ENCODE measurements at places on chromosomes 7 and 10.

DNA sequence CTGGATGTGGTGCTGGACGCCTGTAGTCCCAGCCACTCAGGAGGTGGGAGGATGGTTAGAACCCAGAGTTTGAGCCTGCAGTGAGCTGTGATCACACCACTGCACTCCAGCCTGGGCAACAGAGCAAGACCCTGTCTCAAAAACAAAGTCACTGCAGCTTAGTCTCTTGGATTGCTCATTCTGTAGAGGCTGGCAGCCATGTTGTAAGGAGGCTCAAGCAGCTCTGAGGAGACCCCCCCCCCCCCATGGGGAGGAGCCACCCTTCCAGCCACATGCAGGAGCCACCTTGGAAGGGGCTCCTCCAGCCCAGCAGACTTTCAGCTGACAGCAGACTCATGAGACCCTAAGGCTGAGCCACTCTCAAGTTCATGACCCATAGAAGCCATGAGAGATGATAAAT lies 68.4 kb downstream of the FOXL3 start:
- no peak for DNase-seq

GRCh38 chr7:95636140-95636940 lies 40.0 kb upstream of the PDK4 start:
- no peak for DNase-seq

DNA sequence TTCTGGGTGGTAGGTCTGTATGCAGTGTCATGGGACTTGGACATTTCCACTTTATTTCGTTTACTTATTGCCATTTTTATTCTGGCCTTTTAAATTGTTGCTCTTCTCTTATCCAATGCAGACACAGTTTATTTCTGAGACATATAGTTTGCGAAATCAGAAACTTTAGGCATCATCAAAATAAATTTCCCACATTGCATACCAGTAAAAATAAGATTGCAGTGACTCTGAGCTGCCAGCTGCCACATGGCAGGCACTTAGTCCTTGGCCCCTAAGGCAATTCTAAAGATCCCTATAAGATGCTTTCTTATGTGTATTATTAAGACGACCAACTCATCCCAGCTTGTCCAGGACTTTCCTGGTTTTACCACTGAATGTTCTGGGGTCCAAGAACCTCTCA lies 81.8 kb upstream of the ANKRD1 start:
- DNase-seq: no peak

GRCh38 chr10:91891125-91892001 lies 17.9 kb downstream of the FGFBP3 start:
- no peak for DNase-seq

GRCh38 chr7:134056816-134057215 lies 70.3 kb upstream of the LRGUK start:
- no peak for DNase-seq

GRCh38 chr10:130807096-130807495 lies 504.4 kb downstream of the TCERG1L start:
- DNase-seq: no peak

DNA sequence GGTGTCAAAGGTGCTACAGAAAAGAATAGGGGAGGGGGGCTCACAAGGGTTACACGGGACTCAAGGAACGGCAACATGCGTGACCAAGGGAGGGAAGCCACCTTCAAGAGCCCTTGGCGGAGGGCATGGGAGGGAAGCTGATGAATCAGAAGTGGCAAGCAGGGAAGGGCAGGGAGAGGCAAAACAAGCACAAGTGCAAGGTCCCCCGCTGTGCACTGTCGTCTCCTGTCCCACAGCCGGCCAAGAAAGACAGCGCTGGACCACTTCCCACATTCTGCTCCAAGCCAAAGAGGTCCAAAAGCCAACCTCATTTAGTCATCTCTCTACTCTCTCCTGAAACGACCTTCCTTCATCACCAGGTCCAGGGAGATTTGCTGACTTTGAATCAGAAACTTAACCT lies 102.7 kb downstream of the CALN1 start:
- DNase-seq: no peak

GRCh38 chr10:100448951-100449350 lies 13.9 kb upstream of the WNT8B start:
- no peak for DNase-seq

GRCh38 chr7:148437043-148437442 lies 153.5 kb upstream of the C7orf33 start:
- DNase-seq: no peak

- DNase-seq: no peak
These were observed 560.5 kb upstream of the GALNT17 start for GRCh38 chr7:70571403-70571934.

DNA sequence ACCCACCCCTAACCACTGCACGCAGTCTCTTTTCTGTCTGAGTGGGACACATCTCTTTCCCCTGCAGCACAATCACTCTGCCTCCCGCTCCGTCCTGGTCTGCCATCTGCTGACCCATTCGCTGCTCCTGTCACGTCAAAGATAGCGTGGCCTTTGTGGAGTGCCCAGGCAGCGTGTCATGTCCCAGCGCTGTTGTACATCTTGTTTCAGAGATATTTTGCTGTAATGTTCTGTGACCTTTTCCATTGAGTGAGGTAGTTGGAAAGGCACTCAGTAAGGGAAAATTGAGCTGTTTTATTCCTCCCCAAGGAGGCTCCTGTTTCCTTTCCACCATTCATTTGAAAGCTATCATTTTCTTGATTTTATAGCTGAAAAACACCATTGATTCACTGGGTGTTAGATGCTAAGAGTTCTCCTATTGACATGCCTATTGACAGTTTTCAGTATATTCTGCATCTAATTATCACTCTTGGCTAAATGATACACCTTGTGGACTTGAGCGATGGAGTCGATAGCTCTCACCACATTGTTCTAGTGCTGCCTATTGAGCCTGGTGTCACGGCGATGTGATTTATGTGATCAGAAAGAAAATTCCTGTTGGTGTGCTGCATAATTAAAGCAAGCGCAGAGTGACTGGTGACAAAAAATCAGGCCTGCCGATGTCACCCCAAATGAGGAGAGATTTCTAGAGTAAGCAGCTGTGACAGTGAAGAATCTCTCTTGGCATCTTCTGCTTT lies 372.6 kb downstream of the LRMDA start:
- no peak for DNase-seq

GRCh38 chr7:14902589-14903067 lies at the start of gene DGKB:
TSS of gene DGKB (minus strand) at chr7:14902751.
- no peak for DNase-seq

GRCh38 chr7:157234271-157234670 lies 95.5 kb downstream of the UBE3C start:
- no peak for DNase-seq

DNA sequence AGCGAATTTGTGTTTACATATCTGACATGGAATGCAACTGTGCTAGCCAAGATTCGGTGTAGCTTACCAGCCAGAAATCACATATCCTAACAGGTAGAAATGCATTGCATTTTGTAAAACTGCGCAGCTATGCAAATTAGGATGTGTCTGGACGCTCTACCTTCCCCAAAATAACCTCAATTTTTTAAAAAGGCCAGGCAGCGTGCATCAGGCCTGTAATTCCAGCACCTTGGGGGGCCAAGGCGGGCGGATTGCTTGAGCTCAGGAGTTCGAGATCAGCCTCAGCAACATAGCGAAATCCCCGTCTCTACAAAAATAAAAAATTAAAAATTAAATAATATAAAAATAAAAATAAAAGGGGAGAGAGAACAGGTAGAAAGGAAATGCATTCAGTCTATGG lies 305.0 kb downstream of the TYW1 start:
- DNase-seq: no peak

- no peak for DNase-seq
These were observed 27.5 kb downstream of the COPG2 start for GRCh38 chr7:130641040-130641439.

DNA sequence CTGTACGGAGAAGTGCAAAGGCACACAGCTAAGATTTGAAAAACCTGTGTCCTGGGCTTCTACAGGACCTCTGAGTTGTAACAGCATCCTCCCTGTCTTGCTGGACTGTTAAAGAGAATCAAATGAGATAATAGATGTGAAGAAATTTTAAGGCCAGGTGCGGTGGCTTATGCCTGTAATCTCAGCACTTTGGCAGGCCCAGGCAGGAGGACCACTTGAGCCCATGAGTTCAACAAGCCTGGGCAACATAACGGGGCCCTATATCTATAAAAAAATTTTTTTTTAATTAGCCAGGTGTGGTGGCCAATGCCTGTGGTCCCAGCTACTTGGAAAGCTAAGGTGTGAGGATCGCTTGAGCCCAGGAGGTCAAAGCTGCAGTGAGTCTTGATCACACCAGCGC lies 2.9 kb upstream of the ARHGAP21 start:
- no peak for DNase-seq

Data from CD8-positive, alpha-beta memory T cell (primary cell).